ENCODE measurements at places on chromosomes 4 and X. TPM values are rescaled to one million over a fixed set of nuclear protein-coding genes. Genes with fewer than 3 reads are reported as not detected.

DNA sequence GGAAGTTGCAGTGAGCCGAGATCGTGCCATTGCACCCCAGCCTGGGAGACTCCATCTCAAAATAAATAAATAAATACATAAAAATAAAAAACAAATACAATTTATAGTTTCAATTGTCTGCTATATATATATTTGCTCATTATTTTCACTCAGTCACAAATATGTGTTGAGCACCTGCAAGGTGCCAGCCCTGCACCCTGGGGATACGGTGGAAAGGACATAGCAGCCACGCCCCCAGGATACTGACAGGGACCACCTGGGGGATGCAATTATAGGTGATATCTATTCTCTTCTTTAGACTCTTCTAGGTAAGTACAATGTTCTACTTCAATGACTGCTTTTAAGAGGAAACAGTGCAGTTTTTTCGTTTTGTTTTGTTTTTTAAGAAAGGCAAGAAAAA, 85.0 kb downstream of the JAKMIP1 start:
- DNase-seq = no peak

S100P gene
- 110 TPM for polyA plus RNA-seq

DNA sequence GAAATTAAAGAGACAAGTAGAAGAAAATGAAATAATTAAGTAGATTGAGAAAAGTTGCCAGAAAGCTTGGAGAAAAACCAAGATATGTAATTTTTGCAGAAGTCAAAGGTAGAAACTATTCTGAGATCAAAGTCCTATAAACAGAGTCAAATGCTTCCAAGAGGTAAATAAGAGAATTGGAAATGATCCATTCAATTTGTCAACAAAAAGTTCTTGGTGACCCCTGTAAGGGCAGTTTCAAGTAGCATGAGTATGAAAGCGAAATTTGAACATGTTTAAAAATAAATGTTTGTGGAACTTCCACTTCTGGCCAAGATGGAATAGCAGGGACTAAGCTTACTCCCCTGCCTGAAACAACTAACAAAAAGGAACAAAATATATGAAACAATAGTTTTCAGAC, 562.0 kb downstream of the SMARCA1 start:
- DNase-seq = no peak

GRCh38 chr4:76950956-76951671, 1.6 kb downstream of the SEPTIN11 start:
- DNase-seq = no peak

GATA1 gene
- polyA plus RNA-seq = not detected

RADX gene
- 0.92 TPM for polyA plus RNA-seq
